ENCODE measurements at places on chromosomes 5 and 9. TPM values are rescaled to one million over a fixed set of nuclear protein-coding genes. Genes with fewer than 3 reads are reported as not detected.

- no peak for DNase-seq
Measured at GRCh38 chr5:132776131-132776937, 705 bp downstream of the SEPTIN8 start.

DNA sequence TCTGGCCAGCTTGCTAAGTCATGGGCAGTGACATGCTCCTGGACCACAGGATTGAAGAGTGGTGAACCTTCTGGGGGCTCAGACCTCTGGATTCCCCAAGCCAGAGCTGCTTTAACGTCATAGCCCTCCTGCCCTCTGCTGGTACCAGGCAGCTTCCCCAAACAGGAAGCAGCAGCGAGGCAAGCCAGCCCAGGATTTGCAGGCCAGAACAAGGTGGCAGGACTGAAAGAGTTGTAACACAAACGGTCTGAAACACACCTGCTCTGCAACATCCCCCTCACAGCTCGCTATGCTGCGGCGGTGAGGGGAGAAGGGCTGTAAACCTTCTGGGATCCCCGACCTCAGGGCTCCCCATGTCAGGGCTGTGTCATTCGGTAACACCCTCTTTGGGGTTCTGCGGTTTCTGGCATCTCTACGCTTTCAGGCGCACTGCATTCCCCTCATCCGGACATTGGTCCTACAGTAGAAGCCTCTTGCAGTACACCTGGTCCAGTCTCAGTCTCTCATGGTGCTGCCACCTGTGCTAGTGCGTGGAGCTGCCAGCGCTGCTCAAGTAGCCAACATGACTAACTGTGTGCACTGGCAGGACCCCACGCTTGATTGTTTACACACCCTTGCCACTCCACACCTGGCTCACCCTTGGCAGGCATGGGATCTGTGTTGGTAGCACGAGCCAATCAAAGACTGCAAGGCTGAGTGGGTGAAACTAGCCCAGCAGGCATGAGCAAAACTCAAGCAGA, 893.3 kb downstream of the PTPRD start:
- no peak for DNase-seq

DNA sequence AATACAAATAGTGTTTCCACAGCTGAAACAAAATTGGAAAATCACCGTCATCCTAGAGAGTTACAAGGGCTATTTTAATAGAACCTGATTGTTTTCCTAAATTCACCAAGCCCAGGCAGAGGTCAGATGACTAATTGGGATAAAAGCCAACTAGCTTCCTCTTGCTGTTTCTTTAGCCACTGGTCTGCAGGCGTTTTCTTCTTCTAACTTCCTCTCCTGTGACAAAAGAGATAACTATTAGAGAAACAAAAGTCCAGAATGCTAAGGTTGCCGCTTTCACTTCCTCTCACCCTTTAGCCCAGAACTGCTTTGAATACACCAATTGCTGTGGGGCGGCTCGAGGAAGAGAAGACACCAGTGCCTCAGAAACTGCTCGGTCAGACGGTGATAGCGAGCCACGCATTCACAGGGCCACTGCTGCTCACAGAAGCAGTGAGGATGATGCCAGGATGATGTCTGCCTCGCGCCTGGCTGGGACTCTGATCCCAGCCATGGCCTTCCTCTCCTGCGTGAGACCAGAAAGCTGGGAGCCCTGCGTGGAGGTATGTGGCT, at the start of gene TLR4:
TLR4 (plus strand) TSS at position 380 of the 552 bp plus-strand sequence; CDS start at position 450, 70 bp downstream.
- peak; percentile 75 for DNase-seq

Gene NSG2
- total RNA-seq = 1.8 TPM

Gene F12
- total RNA-seq = 9.5 TPM

GRCh38 chr5:121497176-121497575, 354.5 kb upstream of the FTMT start:
- DNase-seq = no peak

Gene ANKRD34B
- total RNA-seq = not detected

Gene UGT3A1
- not detected for total RNA-seq

DNA sequence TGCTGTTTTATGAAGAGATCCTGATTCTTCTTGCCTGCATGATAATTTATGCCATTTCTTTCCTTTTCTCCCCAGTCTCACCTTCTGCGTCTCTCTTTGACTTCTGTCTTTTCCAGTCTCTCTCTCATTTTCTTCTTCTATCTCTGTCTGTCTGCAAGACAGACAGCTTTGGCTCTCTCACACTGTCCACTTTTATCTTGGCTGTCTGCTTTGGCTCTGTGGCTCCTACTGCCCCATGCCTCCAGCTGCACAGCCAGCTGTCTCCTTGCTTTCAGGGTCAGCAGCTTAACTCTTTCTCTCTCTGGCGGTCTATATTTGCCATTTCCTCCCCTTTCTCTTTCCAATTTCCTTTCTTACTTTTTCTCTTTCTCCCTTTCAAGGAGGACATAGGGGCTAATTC, 971.1 kb upstream of the COX7C start:
- DNase-seq = no peak

GRCh38 chr5:134100283-134101091, 14.0 kb upstream of the TCF7 start:
- peak; percentile 87 for DNase-seq

- DNase-seq = no peak
Measured at GRCh38 chr9:113462781-113463286, 693 bp upstream of the RGS3 start.

Gene STKLD1
- 0.94 TPM for total RNA-seq

- DNase-seq = no peak
Measured at GRCh38 chr5:83991566-83992224, 271.0 kb upstream of the HAPLN1 start.

GRCh38 chr5:101977729-101978345, 318.2 kb downstream of the SLCO4C1 start:
- DNase-seq = no peak

DNA sequence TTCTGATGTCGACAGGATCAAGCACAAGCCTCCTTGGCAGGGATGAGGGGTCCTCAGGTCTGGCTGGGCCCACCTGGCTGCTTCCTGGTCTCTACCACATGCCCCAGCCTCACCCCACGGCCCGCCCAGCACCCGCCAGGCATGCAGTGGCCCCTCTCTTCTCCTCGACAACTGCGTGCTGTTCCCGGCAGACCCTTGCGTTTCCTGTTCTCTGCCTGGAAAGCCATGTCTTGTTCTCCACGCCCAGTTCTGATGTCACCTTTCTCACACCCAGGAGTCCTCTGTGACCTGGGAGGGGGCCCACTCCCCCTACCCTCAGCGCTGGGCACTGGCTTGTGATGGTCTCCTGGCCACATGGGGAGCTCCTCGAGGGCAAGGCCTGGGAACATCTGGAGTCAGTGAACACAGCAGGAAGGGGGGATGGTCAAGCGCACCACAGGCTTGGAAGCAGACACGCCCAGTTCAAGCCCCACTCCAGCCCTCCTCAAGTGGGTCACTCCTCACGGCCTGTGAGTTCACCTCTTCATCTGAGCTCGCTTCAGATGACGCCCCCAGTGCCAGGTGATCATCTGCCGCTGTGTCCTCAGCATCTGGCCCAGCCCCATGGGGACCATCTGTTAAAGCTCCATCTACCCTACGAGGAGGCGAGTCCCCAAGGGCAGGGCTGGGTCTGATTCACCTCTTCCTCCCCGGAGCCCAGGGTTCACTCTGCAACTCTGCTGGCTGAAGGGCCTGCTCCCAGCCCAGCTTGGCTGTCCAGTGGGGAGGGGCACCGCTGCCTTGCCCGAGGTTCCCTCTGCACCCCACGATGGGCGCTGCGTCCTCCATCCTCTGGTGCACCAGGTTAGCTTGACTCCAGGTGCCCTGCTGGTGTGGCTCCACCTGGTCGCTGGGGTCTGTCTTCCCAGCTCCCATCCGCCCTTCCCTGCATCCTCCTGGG, 133.2 kb upstream of the PHYKPL start:
- DNase-seq = no peak

GRCh38 chr5:87321605-87322004, 53.9 kb downstream of the RASA1 start:
- DNase-seq = no peak

Gene SEMA4D
- 28.5 TPM for total RNA-seq

Gene PFN3
- total RNA-seq = not detected

- DNase-seq = no peak
Measured at GRCh38 chr5:170534177-170534576, 30.4 kb downstream of the KCNIP1 start.

DNA sequence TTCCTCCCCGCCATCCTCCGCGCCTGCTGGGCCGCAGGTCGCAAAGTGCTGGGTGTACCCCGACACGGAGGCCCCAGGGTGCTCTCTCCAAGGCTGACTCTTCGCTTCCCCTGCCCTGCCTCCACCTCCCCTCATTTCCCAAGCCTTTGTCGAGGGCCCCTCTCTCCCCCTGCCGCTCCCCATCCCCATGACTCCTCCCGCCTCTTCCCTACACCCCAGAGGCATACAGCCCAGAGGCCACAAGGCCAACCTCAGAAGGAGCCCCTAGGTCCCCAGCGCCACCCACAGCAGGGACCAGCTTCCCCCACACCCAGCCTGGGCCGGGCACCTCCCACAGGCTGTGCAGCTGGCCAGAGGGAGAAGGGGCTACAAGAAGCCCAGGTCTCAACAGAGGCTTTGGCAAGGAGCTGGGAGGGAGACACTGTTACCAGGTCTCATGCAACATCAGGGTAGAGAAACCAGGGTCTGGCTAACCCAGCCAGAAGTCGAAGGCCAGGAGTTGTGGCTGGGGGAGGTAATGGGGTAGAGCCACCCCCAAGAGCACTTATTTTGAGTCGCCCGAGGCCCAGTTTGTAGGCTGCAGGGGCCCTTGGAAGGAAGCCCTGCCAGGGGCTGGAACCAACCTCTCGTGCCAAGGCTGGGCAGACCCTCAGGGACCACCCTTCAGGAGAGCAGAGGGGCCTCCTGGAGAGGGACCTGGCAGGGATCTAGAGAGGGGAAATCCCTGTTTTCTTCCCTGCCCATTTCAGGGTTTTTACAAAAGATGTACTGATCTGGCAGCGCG, 24.5 kb upstream of the SARDH start:
- DNase-seq = peak; percentile 22

Gene HSPA5
- 79.2 TPM for total RNA-seq

Gene PCDHGA2
- total RNA-seq = not detected

GRCh38 chr9:108270051-108270450, 585.7 kb downstream of the ACTL7B start:
- DNase-seq = no peak

Gene SIGMAR1
- total RNA-seq = 104 TPM

DNA sequence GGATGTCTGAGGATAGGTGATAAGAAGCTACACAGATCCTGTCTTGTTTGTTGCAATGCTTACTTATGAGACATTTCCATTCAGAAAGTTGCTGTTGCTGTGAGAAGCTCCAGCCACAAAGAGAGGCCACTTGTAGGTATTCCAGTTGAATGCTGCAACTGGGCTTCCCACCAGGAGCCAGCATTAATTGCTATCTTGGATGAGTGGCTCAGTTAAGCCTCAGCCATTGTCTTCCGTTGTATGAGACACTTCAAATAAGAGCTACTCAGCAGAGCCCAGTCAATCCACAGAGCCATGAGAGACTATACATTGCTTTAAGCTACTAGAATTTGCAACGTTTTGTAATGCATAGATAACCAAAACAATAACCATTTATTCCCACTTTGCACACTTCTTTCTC, 104.3 kb upstream of the ARRDC3 start:
- no peak for DNase-seq

DNA sequence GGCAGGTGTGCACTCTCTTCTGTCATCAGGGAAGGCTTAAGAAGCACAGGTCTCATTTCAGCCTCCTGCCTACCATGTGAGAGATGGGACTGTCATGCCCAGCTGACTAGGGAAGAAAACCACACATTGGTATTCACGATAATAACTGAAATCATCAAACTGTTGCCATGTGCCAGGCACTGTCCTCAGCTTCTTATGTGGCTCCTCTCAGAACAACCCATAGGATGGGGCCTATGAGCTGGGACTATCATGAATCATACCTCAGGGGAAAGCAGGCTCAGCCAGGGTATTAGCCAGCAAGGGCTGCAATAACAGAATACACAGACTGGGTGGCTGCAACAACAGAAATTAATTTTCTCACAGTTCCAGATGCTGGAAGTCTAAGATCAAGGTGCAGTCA, 3.3 kb downstream of the AFAP1L1 start:
- no peak for DNase-seq

Gene RETREG1
- total RNA-seq = 11.6 TPM

GRCh38 chr9:108852079-108852478, 3.7 kb downstream of the ACTL7B start:
- DNase-seq = no peak

DNA sequence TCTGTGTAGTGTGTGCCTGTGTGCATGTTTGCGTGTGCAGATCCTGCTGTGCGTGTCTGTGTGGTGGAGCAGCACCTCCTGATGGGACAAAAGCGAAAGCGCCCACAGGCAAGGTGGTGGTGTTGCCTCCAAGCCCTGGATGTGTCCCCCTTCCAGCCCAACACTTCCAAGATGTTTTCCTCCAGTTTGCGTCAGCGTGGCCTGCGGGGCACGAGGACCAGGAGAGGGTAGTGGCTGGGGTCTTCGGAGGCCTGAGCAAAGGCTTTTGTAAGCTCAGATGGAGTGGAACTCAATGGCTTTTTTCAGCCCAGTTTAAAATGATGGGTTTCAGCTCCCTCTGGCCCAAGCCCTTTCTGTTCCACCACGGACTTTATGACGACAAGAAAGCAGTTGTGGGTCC, 209.5 kb downstream of the IRX2 start:
- DNase-seq = no peak

Gene CER1
- total RNA-seq = not detected

DNA sequence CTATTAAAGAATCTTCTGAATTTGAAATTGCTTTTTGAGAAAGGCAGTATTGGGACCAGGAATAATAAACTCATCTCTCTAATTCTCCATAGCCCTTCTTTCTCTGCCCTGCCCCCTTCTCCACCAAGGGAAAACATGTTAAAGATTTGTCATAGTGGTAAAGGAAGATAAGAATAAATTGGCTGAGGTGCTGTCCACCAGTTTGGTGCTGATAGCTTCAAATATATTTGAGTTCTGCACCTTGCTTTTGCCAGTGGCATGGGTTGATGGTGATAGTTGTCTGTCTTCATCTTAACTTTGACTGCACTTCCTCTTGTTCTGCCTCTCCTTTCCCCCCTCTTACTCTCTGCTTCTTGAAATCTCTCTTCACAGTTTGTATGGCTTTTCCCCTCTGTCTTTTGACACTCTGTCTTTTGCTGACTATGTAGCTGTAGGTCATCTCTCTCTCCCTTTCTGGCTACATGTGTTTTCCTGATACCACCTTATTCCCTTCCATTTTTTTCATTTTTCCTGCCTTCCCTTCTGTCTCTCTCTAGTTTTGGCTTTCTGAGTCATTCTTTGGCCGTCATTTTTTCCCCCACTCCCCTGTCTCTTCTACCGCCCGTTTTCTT, 56.6 kb downstream of the NDUFS4 start:
- DNase-seq = no peak
